Dermis blood vessel endothelial cell (primary cell): ENCODE measurements at places on chromosomes 13 and 19.
A peak's percentile ranks its signal among the peaks of the same experiment; 100 is the strongest.

DNA sequence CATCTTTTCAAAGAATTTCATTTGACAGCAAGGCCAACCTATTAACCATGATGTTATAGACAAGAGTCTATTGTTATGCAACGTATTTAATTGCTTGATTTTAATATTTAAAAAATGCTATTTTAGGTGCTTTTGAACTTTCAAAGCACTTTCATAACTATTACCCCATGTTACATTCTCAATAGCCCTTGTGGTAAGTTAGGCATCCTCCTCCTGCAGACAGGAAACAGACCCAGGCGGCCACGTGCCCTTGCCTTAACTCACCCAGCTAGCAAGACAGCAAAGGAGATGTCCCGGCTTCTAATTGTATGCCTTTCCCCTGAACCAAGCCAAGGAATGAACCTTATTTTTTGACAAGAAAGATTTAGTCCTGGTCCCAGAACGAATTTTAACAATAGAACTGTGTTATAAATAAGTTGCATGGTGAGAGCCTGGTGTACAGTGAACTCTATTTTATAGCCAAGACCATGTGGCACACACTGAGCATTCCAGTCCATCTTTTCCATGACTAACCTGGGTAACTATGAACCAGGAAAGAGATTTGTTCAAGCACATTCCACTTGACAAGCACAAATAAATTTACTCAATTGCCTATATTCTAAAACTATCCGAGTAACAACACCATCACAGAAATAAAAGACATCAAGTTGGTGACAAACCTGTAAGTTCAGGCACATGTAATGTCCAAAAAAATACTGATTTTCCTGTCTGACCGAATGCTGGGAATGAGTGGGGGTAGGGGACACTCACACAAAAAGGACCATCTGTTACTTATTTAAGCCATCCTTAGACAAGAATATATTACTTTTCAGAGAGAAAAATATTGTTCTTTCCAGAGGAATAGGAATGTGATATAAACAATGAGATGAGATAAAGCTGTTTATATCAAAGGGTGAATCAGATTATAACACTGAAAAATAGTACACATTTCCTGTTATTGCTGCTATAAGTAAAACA, 163.0 kb downstream of the EFNB2 start:
- peak; percentile 57 for DNase-seq

GRCh38 chr19:51127755-51128154, 3.0 kb downstream of the SIGLEC9 start:
- DNase-seq = no peak

GRCh38 chr19:35509861-35510625, 3.4 kb downstream of the DMKN start:
- peak; percentile 57 for DNase-seq

DNA sequence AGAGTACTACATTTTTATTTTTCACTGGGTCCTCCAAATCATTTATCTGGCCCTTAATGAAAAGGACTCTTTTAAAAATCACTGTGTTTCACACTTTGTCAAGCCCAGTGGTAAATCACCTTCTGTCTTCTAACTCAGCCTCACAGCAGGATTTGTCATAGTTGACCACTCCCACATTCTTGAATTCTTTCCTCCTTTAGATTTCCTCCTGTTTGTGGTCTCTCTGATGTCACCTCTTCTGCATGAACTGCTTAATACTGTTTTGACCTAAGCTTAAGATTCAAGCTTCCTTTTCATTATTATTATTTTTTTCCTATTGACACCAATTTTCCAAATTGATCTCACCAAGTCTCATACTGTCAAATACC, 899.8 kb upstream of the MIR17HG start:
- peak; percentile 5 for DNase-seq

GRCh38 chr13:39283072-39283471, 244.8 kb downstream of the NHLRC3 start:
- no peak for DNase-seq

- DNase-seq = no peak
Observed at GRCh38 chr19:45500918-45501729, 2.9 kb downstream of the PPM1N start.

- DNase-seq = no peak
Observed at GRCh38 chr13:111380431-111380830, 60.0 kb downstream of the TEX29 start.

DNA sequence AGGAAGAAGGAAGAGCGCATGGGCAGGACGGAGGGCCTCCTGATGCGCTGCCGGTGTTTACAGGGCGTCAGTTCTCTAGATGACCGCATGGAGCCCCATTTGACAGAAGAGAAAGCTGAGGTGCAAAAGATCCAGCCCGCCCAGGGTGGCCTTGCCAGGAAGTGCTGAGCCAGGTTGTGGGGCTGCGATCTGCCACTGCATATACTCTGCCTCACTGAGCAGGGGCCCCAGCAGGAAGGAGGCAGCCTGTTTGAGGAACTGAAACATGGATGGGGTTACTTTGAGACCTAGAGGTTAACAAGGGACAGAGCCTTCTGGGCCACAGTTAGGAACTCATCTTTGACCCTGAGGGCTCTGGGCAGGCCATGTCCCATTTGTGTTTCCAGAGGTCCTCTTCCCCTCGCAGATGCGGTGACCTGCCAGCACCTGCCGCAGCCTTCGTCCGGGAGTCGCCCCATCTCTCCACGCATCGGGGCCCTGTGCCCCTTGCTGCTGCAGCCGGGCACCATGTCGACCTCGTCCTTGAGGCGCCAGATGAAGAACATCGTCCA, 3.2 kb downstream of the EPN1 start:
- DNase-seq = no peak

DNA sequence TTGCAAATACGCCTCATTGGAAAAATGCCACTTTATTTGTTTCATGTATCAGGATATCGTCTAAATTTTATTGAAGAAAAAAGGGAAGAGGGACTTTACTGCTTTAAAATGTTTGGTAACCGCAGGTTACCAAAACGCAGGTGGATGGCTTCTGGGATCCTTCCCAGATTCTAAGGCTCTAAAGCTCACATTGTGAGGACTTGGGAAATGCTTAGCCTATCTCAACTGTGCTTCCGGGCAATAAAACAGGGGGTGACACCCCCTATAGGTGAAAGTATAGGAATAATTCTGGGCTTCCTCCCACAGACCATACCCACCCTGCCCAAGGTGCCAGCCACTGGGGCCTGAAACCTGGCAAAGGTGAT, 73.2 kb upstream of the IPO5 start:
- no peak for DNase-seq

DNA sequence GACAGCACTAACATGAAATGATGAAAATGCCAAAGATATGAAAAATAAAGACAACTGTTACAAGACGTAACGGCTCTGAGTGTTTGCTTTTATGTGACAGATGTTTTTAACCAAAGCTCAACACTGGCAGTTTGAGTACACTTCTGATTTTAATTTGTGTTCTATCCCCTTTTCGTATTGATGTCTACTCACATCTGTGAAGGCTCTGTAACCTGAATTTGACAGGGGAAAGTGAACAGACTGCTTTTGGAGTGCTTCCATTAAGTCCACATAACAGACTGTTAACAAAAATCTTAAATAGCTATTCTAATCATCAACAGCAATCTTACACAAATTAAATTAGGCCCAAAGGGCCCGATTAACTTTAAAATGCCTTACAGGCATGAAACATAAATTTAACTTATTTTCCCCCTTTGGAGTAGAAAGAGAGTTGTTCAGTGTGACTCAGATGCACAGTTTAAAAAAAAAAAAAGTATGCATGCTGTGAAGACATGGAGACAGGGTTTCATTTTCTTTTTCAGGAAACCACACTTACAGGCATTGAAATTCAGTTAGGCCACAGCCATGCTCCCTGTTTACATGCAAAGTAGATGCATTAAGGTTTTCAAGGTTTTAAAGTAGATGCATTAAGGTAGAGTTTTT, 16.3 kb upstream of the RNASEH2B start:
- DNase-seq = no peak

DNA sequence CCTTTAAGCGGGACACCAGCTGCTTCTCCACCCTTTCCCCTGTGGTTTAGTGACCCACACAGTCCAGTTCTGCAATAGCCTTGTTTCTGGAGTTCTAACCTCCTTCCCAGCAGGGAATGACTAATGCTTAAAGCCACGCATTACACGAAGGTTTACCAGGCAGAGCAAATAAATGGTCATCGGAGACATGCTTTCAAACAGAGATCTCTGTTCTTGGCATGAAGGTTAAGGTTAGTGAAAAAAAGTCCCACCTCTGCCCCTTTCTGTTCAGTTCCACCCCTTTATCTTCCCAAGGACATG, 25.3 kb upstream of the MEDAG start:
- peak; percentile 30 for DNase-seq

DNA sequence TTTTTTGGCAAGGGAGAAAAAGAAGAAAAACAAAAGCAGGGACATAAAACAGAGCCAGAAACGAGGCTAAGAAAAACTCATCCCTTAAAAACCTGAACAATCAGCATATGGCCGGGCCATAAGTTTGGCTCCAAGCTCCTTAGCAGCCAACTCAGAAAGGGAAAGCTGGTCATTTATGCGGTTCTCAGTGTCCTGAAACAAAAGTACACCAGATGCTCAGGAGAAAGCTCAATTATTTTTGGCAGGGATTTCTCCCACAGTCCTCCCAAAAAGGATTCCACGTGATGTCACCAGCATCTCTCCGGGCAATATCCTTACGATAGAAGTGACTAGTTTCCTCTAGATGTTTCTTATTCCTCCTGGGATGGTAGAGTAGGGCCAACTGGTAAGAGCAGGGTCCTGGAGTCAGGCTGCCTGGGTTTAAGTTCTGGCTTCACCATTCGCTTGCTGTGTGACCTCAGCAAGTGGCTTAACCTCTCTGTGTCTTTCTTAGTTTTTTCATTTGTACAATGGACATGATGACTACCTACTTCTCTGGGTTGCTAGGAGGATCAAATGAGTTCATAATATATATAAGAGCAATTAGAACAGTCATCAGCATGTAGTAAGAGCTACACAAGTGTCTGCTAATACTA, 34.0 kb downstream of the PIN1 start:
- DNase-seq = no peak

DNA sequence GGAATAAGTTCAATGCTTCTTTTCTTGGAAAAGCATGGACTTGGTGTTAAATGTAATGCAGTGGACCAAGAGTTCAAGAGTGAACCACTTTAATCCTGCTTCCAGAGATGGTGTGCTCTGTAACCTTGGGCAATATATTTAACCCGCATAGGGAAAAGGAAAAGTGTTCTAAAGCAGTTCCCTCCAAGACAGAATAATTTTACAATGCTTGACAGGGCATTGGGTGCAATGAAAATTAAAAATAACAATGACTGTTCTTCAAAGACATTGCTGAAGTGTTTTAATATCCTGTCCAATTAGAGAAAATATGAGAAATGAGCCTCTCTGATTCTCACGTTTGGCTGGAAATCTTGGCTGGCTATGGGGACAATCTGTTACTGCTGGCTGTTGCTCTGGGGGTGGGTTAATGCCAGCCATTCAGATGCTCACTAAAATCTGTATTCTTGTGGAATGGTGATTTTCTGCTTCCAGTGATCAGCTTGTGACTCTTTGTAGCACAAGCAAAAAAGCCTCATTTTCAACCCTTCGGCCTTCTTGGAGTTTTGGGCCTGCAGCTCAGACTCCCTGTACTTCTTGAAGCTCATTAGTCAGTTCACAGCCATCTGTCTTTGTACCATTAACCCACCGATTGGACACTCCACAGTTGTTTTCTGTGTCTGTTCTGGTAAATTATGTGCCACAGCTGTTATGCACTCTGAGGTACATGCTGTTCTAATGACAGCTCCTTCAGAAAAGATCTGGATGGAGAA, 310.6 kb downstream of the LMO7 start:
- DNase-seq = no peak

- no peak for DNase-seq
Observed at GRCh38 chr13:113457510-113457909, 4.2 kb upstream of the ADPRHL1 start.

DNA sequence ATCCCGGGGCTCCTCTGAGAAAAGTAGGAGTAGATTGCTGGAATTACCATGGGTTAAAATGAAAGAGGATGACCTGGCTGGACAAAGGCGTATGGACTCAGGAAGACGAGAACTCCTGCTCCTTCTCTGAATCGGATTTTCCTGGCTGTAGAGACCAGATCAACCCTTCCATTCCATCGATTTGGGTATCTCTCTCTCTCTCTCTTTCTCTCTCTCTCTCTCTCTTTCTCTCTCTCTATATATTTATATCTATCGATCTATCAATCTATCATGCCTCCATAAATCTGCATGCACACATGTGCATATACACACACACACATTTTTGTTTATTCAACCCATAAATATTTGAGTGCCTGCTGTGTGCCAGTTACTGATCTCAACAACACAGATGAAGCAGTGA, 234.9 kb downstream of the LMO7 start:
- DNase-seq = no peak

DNA sequence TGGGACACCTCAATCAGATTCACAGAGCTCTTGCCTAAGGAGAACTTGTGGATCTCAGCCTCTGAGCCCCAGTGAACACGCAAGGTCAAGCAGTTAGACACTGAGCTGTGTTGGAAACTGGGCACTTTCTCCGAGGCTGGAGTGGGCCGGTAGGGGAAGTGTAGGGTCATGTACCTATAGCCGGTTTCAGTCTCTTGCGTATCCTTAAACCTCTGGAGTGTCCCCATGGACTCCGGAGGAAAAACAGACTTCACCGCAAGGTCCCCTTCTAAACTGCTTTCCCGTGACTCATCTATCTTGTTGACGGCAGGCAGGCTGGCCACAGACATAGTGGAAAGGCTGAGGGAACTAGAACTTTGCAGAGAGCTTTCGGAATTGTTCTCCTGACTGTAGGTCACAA, 11.3 kb downstream of the IQCN start:
- no peak for DNase-seq

DNA sequence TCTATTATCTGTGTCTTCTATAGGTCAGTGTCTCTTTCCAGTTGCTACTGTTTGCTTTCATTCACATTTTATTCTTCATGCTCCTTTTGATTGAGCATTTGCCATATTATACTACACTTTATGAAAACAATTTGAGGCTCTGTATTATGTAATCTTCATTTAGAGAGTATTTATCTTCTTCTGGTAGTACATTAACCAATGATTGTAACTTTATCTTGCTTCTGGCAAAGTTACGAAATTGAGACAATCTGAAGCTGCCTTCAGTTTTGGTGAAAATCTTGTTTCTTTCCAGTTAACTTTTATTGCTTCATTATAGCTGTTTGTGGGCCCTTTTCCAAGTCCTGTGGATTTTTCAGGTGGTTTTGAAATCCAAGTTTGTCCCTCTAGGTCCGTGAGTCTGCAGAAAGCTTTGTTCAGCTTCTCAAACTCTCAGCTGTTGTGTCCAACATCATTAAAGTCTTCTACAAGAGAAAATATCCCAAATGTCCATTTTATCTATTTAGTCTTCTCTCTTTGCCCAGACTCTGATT, 1255.4 kb upstream of the SPRY2 start:
- no peak for DNase-seq

- no peak for DNase-seq
Observed at GRCh38 chr13:20043207-20043925, 84.8 kb downstream of the ZMYM2 start.

GRCh38 chr13:102369302-102369701, 32.5 kb downstream of the FGF14 start:
- no peak for DNase-seq
